CD4-positive, alpha-beta T cell treated with Interleukin-17A for 4 hours (primary cell): ENCODE measurements at places on chromosomes 2 and 18.

GRCh38 chr2:12718015-12718671 lies 1.4 kb downstream of the TRIB2 start:
- peak; percentile 56 for DNase-seq

- DNase-seq = no peak
Observed at GRCh38 chr18:58788971-58789875, 75.5 kb upstream of the ZNF532 start.

- no peak for DNase-seq
Observed at GRCh38 chr2:85699325-85699724, 5.2 kb downstream of the GNLY start.

- no peak for DNase-seq
Observed at GRCh38 chr2:102915128-102915527, 153.3 kb downstream of the TMEM182 start.

- DNase-seq = peak; percentile 18
Observed at GRCh38 chr2:181656450-181657291, at the start of gene CERKL. CERKL (minus strand) TSS chr2:181657105; CDS start chr2:181657006, 99 bp downstream.

DNA sequence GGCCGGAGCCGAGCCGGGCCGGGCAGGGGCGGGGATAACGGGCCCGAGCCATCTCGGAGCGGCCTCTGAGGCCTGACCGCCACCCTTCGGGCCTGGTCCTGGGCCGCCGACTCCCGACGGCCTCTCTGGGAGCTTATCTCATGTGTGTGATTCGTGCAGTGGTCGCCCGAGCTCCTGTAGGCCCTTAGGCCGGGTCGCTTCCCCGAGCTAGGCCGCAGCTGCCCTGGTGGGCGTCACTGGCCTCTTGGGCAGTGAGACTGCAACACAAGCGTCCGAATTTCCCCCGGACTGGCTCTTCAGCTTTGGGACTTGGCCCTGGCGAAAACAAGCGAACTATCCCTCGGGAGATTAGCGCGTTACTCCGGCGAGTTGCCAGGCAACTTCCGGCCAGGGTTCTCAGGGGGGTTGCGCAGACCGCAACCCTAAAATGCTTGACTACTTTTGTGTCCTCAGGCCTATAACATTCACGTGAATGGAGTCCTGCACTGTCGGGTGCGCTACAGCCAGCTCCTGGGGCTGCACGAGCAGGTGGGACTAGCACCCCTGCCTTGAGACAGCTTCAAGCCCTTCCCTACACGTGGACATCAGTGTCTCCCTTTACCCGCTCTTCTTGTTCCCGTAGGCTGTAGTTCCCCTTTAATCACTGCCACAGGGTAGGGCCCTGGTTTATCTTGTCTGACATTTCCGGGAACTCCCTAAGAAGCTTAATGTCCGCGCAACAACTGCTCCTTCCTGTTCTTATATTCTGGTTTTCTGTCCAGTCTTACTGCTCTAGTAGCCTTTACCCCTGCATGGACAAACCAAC lies 602 bp downstream of the SNX17 start:
- DNase-seq = peak; percentile 34

- no peak for DNase-seq
Observed at GRCh38 chr18:77520767-77521166, 271.1 kb downstream of the GALR1 start.

DNA sequence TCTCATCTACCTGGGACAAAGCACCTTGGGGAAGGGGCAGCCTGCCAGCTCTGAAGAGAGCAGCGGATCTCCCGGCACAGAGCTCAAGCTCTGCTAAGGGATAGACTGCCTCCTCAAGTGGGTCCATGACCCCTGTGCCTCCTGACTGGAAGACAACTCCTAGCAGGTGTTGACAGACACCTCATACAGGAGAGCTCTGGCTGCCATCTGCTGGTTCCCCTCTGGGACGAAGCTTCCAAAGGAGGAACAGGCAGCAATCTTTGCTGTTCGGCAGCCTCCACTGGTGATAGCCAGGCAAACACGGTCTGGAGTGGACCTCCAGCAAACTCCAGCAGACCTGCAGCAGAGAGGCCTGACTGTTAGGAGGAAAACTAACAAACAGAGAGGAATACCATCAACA lies 549.9 kb upstream of the LRATD1 start:
- DNase-seq = no peak

DNA sequence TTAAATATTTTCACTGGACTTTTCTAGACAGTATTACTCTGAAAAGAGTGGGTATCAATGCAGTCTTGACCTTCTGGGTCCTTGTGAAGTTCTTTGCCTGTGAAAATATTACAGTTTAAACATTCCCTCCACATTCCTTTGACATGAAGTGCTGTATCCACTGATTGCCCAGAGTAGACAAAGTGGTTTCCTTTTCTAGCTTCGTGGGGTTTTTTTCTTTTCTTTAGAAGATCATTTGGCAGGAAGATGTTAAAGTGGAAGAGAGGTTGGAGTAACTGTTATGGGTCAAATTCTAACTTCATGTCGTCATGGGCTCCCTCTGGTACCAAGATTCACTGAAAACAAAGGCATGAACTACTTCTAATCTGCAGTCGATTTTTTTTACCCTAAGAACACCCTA lies 496.9 kb downstream of the EPHA4 start:
- DNase-seq = no peak

DNA sequence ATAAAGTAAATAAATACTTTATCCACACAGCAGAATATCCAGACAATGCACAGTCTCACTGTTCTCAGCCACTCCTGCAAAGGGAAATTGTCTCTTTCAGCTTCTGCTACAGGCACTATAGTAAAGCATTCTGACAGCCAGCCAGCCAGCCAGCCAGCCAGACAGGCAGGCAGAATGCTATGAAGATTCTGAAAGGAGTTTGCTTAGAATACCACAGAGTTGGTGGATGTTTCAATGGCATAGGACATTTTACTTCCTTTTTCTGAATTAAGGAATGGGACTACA lies 116.1 kb upstream of the CYP26B1 start:
- DNase-seq = no peak

GRCh38 chr2:44967727-44968432 lies 26.4 kb downstream of the SIX3 start:
- no peak for DNase-seq

GRCh38 chr18:45250479-45250878 lies 364.8 kb upstream of the SLC14A2 start:
- no peak for DNase-seq

- DNase-seq = no peak
Observed at GRCh38 chr2:33304032-33304864, 172.2 kb upstream of the RASGRP3 start.

DNA sequence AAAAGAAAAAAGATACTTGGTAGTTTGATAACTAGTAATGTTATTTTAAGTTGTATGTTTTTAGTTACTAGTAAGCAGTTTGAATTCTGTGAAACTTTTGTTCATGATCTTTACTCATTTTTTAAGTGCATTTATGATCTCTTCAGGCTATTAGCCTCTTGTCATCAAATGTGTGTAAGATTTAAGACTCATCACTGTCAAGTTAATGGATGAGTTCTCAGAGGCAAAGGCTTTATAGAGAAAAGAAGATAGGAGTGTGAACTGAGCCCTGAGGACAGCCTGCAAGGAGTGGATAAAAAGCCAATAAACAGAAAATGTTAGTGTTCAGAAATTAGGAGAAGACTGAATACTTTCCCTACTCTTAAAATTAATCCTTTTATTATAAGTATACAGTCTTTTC lies 13.5 kb downstream of the NDUFV2 start:
- no peak for DNase-seq

DNA sequence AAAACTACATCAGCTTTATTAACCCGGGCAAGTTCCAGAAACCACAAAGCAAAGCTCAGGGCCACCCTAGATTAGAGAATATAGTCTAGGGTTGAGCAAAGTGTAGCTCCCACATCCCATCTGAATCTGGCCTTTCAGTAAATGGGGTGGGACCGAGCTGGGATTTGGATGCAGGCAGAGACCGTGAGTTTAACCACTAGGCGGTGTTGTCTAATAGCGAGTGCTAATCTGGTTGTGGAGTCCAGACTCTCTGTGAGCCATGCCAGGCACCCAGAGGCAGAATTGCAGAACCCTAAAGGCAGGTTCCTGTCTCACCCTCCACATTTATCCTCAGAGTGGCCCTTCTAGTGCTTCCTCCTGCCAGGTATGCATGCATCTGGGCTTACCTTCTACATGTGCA lies 435.9 kb downstream of the TSN start:
- DNase-seq = no peak

- no peak for DNase-seq
Observed at GRCh38 chr2:44705356-44705755, 236.1 kb upstream of the SIX3 start.

- DNase-seq = no peak
Observed at GRCh38 chr2:200845669-200846325, 18.7 kb downstream of the CLK1 start.

DNA sequence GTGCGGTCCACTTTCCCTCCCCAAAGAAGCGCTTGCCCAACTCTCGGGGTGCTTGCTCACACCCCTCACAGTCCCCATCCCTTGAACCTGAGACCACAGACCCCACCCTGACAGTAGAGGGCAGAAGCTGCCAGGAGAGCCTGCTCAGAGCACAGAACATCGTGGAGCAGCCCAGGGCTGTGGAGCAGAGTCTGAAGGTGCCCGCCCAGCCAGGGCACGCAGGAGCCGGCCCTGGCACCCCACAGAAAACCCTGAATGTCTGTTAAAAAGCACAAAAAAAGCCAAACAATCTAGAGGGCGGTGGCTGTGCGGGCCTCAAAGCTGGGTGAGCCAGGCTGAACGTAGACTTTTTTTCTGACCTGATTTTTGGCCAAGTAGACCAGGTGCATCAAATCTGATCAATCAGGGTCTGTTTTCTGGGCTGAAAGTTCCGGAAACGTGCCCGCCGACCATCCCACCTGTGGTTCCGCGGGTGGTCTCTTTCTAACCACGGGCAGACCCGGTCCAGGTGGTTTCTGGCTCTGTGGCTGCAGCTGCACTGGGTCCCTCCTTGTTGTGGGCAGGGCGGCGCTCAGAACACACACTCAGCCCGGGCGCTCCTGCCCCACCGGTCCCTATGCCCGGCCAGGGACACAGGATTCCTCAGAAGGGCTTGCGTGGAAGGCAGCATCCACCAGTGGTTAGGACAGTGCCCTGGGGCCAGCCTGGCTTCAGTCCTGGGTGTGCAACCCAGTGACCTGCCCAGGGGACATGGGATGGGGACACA lies 66.3 kb downstream of the SLC66A2 start:
- no peak for DNase-seq

DNA sequence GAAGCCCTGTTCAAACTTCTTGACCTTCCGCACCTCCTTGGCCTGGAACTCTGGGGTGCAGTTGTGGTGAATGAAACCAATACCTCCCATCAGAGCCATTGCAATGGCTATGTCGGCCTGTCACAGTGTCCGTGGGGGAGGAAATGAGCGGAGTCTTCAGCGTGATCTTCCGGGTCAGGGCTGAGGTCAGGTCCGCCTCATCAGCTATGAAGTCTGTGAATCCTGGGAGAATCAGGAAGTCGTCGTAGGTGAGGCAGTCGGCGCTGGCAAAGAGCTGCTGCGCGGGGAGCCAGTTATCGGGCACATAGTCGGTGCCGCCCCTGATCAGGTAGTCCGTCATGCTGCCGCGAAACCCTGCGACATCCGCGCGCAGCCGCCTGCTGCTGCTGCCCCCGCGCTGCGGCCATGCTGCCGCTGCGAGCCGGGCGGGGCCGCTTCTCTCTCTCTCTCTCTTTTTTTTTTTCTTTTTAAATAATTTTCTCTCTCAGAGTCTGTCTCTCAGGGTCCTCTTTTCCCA lies 154.1 kb upstream of the ZSWIM2 start:
- no peak for DNase-seq

GRCh38 chr2:110157153-110157793 lies 41.7 kb upstream of the MALL start:
- no peak for DNase-seq

DNA sequence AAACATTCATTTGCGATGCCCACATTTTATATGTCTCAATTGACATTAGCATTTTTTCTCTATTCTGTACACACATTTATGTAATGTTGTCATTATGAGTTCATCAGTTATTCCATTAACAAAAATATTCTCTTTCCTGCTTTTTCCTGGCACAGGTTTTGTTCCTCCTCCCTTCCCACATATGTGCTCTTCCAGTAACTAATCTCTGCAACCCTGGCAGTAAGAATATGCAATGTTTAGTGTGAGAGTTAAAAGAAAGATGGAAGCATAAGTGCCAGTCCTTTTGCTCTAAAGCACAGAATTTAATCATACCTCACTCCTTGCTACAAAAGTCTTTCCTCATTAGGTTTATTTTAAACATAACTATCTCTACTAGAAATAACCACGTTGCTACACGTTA lies 155.8 kb upstream of the ERBB4 start:
- no peak for DNase-seq

DNA sequence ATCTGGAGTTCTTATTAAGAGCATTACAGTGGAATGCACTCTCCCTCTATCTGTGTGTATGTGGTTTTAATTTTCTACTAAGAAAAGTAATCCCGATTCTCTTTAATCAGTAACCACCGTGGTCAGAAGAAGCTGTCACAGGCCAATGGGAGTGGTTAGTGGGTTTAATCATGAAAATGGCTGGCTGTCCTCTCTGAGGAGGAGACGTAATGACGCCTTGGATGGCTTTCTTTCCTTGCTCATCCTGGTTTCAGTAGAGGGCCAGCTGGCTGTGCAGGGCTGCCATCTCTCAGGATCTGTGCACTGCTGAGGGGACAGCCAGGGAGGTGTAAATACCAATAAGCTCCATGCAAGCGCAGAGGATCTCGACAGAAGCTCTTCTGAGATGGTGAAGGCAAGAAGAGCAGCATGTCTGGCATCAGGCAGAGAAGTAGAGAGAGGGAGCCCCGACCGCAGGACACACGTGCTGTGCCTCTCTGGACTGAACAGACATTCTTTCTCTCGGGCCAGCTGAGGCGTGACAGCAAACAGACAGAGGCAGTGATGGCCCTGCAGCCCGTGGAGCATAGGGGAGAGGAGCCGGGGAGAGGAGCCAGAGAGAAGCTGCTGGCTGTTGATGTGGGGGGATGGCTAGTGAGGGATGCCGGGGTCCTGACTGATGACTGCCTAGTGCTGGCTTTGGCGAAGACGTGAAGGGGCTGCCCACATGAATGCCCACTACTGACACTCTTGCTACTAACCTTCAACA lies 65.1 kb upstream of the DAPL1 start:
- no peak for DNase-seq

DNA sequence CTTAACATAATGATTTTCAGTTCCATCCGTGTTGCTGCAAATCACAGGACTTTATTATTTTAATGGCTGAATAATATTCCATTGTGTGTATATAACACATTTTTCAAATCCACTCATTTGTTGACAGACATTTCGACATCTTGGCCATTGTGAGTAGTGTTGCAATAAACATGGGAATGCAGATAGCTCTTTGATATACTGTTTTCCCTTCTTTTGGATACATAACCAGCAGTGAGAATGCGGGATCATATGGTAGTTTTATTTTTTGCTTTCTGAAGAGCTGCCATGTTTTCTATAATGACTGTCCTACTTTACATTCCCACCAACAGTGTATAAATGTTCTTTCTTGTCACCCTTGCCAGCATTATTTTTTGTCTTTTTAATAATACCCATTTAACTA lies 420.3 kb upstream of the CHAC2 start:
- no peak for DNase-seq

GRCh38 chr2:65371074-65371434 lies 61.3 kb downstream of the SPRED2 start:
- no peak for DNase-seq

GRCh38 chr2:76275788-76276187 lies 565.1 kb upstream of the GCFC2 start:
- no peak for DNase-seq
